ENCODE measurements at places on chromosomes 16 and 17.

DNA sequence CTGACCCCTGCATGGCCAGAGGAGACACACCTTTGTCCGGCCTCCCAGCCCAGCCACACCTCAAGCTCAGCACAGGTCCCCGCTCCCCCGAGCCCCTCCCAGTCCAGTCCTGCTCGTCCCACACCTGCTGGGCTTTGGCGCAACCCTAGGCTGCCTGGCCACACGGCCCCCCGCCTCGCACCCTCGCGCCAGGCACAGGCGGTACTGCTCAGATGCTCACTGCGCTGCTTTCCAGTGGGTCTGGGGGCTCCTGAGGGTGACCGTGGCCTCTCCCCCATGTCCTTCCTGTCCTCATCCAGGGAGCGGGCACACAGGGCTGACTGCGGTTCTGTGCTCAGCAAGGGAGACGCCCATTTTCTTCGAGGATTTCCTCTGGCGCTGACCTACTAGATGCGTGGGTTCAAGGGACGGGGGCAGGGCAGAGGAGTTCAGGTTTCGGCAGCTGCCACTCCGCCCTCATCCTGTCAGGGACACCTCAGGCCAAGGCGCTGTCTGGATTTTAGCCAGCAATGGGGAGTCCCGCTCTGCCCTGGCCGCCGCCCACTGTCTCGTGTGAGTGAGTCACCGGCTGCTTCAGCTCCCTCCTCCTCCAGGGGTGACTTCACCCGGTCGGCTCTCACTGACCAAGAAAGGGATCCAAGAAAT lies 118.0 kb upstream of the ZNF469 start:
- DNase-seq, result peak; percentile 50

- no peak for DNase-seq
Measured at GRCh38 chr16:88523309-88524161, 46.7 kb upstream of the ZC3H18 start.

DNA sequence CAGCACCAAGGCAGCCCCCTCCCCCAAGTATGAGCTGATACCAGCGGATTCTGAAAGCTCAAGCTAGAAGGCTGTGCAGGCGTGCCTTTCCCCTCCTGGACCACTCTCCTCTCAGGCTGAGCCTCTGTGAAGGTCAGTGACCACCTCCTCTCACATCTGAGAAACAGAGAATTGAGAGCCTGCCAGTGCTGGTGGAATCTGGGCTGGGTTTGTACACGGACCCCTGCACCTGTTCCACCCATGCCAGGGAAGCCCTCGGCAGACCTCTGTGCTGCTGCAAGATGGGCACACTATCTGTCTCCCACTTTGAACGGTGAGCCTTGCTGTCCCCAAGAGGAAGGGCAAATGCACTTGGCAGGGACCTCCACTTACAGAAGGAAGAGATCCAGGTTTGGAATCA lies 54.7 kb upstream of the SDK2 start:
- no peak for DNase-seq

GRCh38 chr16:88782454-88783390 lies 2.3 kb downstream of the PIEZO1 start:
- DNase-seq, result peak; percentile 35

DNA sequence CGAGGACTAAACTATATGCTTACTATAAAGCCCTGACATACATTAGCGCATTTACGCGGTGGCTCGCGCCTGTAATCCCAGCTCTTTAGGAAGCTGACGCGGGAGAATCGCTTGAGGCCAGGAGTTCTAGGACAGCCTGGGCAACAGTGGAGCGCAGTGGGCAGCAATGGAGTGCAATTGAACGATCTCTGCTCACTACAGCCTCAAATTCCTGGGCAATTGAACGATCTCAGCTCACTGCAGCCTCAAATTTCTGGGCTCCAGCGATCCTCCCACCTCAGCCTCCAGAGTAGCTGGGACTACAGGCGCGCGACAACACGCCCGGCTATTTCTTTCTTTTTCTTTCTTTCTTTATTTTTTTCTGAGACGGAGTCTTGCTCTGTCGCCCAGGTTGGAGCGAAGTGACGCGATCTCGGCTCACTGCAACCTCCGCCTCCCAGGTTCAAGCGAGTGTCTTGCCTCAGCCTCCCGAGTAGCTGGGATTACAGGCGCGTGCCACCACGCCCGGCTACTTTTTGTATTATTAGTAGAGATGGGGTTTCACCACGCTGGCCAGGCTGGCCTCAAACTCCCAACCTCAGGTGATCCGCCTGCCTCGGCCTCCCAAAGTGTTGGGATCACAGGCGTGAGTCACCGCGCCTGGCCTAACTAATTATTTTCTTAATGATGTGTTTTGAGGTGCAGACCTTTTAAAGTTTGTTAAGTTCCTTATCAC lies 506 bp upstream of the COG7 start:
- DNase-seq, result no peak

GRCh38 chr17:49554694-49555494 lies 20.8 kb upstream of the NXPH3 start:
- DNase-seq, result no peak

DNA sequence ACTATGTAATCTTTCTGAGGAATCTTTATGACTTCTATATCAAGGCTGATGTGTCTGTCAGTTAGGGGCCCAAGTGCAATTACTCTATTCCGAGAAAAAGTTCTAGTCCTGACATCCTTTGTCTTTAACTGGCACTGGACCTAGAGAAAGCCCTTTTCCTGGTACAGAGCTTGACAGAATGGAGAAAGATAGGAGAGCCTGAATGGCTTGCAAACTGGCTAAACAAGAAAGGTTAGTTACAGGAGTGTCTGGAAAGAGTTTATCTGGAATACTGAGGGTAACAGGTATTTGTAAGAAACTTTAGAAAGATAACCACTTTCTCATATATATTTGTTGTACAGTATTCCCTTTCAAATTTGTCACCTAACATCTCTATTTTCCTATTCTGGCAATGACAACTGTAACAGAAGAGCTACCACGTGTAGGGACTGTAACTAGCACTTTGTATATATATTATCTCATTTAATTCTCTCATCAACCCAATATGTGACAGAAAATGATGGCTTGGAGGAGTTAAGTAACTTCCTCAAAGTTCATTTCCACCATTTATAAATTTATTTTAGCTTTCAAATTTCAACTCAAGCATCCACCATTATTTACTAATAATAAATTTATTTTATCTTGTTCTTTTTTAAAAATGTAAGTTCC lies 97.4 kb upstream of the C17orf78 start:
- DNase-seq, result no peak

GRCh38 chr17:79939755-79940458 lies 95.8 kb downstream of the TBC1D16 start:
- DNase-seq, result no peak

DNA sequence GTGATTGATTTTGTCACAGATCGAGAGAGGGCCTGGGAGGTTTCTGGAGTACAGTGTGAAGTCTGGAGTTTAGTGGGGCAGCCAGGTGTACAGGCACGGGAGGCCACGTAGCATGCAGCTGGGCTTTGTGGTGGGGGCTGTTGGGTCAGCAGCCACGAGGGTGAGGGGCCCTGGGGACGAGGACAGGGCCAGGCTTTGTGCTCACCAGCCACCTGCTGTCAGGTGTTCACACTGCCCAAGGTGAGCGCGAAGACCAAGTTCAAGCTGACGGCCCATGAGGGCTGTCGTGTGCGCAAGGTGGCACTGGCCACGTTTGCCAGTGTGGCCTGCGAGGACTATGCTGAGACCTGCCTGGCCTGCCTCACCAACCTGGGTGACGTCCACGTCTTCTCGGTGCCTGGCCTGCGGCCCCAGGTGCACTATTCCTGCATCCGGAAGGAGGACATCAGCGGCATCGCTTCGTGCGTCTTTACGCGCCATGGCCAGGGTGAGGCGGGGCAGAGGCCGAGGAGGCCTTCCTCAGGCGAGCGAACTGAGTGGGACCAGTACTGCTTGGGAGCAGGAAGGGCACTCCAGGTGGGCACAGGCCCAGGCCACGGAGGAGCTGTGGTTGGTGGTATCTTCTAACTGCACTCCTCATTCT lies 15.9 kb downstream of the LLGL1 start:
- DNase-seq, result no peak

DNA sequence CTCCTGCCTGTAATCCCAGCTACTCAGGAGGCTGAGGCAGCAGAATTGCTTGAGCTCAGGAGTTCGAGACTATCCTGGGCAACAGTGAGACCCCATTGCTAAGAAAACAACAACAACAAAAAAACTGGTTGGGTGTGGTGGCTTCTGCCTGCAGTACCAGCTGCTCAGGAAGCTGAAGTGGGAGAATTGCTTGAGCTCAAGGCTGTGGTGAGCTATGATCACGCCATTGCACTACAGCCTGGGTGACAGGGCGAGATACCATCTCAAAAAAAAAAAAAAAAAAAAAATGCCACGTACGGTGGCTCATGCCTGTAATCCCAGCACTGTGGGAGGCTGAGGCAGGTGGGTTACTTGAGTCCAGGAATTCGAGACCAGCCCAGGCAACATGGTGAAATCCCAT lies 34.1 kb downstream of the NME2 start:
- peak; percentile 10 for DNase-seq

DNA sequence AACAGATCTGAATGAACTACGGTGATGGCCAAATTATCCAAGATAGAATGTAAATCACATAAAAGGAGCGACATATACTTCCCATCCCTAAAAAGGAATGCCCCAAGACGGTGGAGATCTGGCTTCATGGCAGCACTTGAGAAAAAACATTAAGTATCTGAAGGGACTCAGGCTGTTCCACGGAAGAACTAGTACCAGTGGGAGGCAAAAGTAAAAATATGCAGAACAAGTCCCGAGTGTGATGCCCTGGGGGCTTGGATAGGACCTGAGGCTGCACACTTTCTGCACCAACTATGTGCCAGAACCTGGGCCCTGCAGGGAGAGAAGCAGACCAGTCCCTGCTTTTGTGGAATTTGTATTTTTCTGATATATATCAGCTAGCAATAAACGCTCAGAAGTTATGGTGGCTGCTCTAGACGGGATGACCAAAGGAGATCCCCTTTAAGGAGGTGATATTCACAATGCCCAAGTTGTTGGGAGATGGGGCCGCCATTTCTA lies 539 bp upstream of the CKLF start:
- DNase-seq, result no peak

- DNase-seq, result no peak
Measured at GRCh38 chr17:73533127-73533526, 111.1 kb downstream of the SDK2 start.

- DNase-seq, result no peak
Measured at GRCh38 chr17:49629447-49629846, 48.5 kb downstream of the SPOP start.

- DNase-seq, result no peak
Measured at GRCh38 chr17:65103896-65104295, 33.3 kb upstream of the RGS9 start.

DNA sequence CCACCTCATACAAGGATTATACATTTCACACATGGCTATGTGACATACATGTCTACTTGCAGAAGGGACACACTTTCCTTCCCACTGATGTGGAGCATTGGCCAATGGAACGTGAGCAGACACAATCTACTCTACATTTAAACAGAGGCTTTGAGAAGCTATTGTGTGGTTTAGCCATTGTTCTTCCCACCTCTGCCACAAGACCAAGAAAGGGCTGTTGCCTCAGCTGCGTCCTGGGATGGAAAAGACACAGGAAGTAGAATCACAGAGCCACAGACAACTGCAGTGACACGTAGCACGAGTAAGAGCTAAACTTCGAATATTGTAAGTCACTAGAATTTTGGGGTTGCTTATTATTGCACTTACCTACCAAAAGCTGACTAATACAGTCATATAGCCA lies 33.3 kb downstream of the PRKCB start:
- peak; percentile 19 for DNase-seq

DNA sequence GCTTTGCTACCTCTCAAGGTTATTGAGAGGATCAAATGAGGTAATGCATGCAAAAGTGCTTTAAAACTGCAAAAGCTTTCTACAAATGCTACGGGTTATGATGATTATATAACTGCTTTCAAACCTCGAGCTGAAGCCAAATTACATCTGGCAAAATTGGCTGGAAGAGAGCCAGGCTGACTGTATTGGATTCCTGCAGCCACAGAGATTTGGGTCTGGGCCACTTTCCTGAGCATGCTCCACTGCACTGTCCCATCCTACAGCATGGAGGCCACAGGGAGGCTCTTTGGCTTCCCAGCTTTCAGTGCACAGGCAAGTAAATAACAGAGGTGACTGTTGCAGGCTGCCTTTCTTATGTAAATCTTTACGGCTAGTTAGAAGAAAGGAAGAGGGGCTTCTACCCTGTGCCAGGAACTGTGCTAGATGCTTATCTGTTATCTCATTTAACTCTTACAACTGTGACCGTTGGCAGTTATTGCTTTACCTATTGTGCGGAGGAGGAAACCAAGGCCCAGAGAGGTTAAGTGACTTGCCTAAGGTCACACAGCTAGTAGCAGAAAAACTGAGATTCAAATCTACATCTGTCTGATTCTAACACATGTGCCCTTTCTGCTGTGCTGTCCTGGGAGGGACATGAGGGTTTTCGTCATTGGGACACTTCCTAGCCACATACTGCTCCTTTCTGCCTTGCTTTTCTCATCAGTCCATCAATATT lies 121.8 kb downstream of the SPACA3 start:
- no peak for DNase-seq

- DNase-seq, result no peak
Measured at GRCh38 chr16:51701025-51701424, 550.0 kb upstream of the SALL1 start.

DNA sequence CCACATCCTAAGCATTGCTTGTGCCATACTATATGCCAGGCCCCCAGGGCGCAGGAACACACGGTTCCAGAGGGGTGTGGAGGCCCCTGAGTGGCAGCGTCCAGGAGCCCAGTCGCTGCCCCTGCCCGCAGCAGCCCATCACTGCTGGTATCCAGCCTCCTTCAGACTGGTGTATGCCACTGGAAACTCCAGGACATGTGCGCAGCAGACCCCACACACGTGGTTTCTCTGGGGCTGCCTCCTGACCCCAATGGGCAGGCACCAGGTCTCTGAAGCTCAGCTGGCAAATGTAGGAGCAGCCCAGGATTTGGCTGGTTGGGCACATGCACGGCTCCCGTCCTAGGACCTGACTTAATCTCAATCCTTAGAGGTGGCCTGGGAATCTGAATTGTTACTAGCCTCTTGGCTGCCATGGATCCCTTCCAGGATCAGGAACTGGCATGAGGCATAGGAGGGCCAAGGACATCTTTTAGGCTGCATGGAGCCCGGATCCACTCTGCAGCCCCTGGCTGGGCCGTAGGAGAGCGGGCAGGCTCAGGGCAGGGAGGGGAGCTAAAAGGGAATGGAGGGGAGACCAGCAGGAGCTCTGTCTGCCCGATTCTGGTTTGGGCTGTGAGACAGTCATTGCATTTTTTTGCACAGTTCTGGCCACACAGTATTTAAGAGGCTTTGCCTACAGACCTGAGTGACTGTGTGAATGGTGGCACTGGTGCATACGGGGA lies 62.3 kb downstream of the RAI1 start:
- DNase-seq, result no peak

DNA sequence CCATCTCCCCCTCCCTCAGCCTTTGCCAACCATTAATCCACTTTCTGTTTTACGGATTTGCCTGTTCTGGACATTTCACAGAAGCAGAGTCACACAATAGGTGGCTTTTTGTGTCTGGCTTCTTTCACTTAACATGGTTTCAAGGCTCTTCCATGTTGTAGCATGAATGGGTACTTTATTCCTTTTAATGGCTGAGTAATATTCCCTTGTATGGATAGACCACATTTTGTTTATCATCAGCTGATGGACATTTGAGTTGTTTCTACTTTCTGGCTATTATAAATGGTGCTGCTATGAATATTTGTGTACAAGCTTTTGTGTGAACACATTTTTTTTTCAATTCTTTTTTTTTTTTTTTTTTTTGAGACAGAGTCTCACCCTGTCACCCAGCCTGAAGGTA lies 175.6 kb upstream of the RPH3AL start:
- no peak for DNase-seq

Measured in activated gamma-delta T cell treated with Interleukin-2 at 50 U/mL for 16 hours (primary cell).